Activated T-cell treated with anti-CD3 and anti-CD28 coated beads for 1 hour (primary cell): ENCODE measurements at places on chromosomes 13 and 19.

- no peak for DNase-seq
These were observed 123.9 kb downstream of the SHISA2 start for GRCh38 chr13:25927932-25928331.

GRCh38 chr19:36258028-36258875, 43.3 kb downstream of the ZNF146 start:
- DNase-seq, result no peak

- DNase-seq, result no peak
These were observed 48.2 kb downstream of the CAPN12 start for GRCh38 chr19:38695832-38696728.

DNA sequence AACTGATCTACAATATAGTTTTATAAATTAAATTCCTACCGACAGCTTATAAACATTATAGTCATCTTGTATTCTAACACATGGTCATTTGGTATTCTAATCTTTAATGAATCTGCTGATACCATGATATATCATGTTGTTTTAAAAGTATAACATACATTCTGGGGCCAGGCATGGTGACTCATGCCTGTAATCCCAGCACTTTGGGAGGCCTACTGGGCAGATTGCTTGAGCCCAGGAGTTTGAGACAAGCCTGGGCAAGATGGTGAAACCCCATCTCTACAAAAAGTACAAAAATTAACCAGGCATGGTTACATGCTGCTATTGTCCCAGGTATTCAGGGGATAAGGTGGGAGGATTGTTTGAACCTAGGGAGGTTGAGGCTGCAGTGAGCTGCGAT, 3.1 kb downstream of the ZNF383 start:
- DNase-seq, result no peak

DNA sequence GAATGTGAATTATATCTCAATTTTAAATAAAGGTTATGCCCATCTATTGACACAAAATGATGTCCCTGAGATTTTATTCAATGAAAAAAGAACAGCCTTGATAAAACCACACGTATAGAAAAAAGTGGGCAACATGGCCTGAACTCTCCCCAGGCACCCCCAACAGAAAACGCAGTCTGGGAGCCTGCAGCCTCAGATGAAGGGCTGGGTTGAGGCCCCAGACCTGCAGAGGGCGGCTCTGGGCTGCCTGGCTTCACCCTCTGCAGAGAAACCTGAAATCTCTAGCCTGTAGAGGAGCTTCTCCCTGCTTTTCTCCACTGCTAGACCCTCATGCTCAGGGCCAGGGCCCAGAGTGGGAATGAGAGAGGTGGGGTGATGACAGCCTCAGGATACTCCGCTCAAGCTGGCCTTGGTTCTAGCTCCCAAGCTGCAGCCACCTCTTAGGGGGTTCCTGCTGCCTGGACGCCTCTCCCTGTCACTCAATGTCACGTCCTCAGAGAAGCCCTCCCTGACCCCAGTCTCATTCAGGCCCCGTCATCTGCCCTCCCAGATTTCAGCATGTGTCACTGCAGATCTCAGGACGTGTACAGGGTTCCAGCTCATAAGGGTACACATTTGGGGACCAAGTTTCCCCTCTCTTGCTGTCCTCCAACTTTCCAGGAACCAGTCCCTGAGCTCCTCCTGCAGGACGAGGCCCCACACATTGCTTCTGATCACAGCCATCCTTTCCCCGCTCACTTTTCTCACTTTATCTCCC, 1.8 kb downstream of the MBD3 start:
- no peak for DNase-seq

- DNase-seq, result no peak
These were observed 15.3 kb upstream of the SULT2A1 start for GRCh38 chr19:47901370-47901769.

DNA sequence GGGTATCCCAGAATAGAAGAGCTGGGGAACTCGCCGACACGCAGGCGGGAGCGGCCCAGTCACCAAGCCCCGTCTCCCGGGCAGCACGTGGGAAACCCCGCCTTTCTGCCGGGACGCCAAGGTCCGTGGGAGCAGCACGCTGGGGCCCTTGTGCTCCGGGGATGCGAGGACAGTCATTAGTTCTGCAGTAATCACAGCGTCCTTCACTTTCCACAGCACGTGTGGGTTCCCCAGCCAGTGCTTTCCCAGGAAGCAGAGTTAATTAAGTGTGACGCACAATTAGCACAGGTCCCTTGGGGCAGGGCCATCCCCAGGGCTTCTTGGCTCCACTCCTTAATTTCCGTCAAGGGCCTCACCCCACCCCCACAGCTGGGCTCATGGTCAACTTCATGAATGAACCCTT, 64.3 kb upstream of the C13orf46 start:
- DNase-seq, result no peak

- no peak for DNase-seq
These were observed 51.7 kb downstream of the SLC7A9 start for GRCh38 chr19:32817569-32818476.

GRCh38 chr13:72127031-72127430, 260.0 kb upstream of the DACH1 start:
- DNase-seq, result no peak

DNA sequence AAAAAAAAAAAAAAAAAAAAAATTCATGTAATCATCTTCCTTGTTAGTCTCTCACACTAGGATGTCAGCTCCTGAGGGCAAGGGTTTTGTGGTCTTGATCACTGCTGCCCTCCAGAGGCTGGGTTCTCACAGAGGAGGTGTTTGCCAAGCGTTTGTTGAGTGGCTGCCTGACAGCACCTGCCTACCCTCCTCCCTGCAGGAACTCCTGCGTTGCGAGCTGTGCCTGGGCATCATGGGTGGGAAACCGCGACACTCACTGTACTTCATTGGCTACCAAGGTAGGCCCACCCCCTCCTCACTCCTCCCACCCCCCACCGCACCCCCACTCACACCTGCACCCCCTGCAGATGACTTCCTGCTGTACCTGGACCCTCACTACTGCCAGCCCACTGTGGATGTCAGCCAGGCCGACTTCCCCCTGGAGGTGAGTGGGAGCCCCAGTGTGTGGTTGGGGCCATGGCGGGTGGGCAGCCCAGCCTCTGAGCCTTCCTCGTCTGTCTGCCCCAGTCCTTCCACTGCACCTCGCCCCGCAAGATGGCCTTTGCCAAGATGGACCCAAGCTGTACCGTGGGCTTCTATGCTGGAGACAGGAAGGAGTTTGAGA, 8.1 kb downstream of the ATG4D start:
- DNase-seq, result no peak

DNA sequence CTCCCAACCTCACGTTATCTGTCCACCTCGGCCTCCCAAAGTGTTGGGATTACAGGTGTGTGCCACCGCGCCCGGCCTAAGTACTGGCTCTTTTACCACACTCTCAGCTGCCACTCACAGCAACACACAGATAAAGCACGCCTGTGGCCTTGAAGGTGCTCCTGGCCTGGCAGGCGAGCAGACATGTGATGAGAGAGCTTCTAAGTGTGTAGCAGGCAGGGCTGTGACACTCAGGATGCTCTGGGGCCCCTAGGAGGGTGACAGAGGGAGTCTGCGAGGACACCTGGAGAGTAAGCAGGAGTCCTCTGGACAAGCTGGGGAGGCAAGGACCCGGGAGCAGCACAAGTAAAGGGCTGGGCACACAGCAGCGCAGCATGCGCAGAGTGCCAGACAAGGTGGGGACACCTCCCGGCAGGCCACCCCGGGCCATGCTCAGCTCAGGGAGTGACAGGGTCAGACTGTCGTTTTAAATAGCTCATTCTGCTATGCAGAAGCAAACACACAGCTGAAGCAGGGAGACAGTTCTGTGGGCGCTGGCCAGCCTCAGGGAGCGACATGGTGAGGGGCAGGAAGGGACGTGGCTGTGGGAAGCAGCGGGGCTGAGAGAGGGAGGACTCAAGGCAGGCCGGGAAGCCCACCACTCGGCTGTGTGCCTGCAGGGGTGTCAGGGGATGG, 26.5 kb downstream of the MED26 start:
- no peak for DNase-seq

DNA sequence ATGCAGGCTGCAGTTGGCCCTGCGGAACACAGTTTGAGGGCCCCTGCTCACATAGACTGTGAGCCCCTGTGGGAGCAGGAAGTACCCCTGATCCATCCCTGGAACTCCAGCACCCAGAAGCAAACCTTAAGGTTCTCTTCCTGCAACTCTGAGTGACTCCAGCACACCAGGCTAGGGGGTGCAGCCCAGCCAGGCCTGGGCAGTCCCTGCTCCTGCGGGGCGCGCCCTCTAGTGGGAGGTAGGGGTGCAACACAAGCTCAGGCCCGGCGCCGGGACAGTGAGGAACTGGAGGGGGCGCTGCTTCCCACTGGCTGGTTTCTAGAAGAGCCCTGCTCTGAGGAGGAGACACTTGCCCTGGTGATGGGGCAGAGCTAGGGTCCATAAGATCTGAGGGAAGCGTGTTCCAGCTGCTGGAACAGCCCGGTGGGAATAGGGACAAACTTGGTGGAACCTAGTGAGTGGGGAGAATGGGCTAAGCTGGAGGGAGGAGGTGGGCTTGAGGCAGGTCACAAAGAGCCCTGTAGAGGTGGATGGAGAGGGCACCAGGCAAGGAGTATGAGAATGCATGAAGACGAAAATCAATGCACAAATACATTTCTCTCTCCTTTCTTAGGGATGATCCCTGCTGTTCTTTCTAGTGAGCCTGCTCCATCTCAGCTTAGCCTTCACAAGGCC, 5.0 kb downstream of the ZSCAN5A start:
- peak; percentile 35 for DNase-seq

- DNase-seq, result no peak
These were observed 438.9 kb downstream of the KLF12 start for GRCh38 chr13:73695325-73695724.

GRCh38 chr13:25981060-25981459, 70.8 kb downstream of the SHISA2 start:
- no peak for DNase-seq

GRCh38 chr13:41722684-41723535, 238.0 kb downstream of the VWA8 start:
- DNase-seq, result no peak

- DNase-seq, result no peak
These were observed 35.6 kb upstream of the SPATA13 start for GRCh38 chr13:24124789-24125476.

DNA sequence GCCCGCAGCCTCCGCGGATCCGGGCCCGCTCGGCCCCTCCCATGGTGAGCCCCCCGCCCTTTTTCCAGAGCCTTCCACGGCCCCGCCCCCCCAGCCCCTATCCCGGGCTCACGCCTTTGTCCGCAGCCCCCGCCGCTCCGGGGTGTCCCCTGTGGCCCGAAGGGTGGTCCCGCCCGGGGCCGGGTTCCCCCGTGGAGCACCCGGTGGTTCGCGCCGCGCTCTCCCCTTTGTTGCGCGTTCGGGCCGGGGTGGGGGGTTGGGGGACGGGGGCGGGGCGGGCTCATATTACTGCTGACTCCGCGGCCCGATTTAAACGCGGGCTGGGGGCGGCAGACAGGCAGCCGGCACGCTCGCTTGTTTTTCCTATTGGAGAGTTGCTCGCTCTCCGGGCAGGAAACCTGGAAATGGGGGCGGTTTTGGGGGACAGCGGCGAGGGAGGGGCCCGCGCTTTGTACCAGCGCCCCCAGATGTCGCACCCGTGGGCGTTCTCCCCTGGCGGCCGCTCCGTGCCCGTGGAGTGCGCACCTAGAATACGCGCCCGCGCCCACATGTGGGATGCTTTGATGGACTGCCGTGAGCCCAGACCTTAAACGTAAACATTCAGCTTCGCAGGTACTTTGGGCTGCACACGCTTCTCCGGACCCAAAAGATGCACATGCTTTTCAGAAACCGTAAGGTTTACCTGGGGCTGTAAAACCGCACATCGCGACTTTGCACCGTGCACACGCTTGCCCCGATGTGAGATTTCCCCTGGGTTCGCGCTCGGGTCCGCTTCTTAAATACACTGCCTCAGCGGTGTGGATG, 699 bp downstream of the PTOV1 start:
- peak; percentile 24 for DNase-seq

- DNase-seq, result no peak
These were observed 108.3 kb upstream of the FRY start for GRCh38 chr13:31923134-31923763.

- DNase-seq, result no peak
These were observed 51.8 kb upstream of the GPI start for GRCh38 chr19:34313188-34313587.

DNA sequence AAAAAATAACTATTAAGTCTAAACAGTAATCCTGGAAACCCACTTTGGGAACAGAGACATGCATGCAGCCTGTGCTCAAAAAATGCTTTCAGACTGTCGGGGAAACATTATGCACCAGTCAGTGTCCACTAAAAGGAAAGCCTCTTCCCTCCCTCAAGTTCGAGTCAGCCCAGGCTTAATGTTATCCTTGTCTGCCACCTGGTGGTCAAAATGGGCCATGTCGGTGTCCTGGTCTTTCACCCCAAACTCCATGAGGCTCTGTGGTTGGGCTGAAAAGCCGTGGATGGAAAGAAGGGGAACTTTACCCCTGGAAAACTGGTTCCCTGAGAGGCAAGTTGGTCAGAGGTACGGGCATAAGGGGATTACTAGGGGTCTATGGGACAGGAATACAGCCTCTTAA, 88.4 kb upstream of the ZNF492 start:
- DNase-seq, result no peak

DNA sequence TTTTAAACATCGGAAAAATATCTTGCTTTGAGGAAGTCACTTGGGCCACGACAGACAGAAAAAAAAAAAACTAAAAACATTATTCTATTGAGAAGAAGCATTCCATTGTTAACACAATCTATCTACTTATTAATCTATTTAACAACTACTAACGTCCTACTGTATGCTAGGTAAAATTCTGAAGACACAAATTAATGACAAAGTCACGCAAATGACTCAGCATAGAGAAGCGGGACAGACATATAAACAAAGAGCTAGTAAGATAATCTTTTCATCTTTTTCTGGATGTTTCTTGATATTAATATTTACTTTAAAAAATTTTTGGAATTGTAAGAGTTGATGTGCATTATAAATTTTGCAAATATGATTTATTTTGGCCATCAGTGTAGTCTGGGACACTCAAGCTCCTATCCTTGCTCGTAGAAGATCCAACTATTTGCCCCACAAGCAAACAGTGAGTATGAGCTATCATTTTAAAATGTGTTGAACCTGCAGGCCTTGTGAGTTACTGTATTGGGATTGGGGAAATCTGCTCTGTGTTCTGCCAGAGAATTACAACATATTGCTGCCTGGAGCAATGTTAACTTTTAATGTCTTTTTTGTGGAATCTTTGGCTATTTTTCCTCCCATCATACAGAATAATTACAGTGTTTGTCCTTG, 109.1 kb downstream of the PCDH9 start:
- DNase-seq, result no peak

- no peak for DNase-seq
These were observed 90.2 kb upstream of the UQCRFS1 start for GRCh38 chr19:29303069-29303718.

DNA sequence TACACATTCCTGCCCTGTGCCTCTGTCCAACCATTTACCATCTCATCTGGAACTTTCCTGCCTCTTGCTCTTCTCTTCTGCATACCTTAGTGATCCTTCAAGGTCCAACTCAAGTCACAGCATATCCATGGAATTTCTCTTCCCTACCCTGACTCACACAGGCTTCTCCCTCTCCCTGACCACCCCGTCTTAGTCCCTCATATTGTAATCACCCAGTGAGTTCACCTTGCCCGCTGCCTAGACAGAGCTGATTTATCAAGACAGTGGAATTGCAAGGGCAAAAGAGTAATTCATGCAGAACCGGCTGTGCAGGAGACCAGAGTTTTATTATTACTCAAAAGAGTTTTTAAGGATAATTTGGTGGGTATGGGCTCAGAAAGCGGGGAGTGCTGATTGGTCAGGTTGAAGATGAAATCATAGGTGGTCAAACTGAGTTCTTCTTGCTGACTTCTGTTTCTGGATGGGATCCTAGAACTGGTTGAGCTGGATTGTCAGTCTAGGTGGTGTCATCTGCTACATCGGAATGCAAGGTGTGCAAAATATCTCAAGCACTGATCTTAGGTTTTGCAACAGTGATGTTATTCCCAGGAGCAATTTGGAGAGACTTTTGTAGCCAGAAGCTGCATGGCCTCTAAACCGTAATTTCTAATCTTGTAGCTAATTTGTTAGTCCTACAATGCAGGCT, 67.2 kb downstream of the HSPH1 start:
- no peak for DNase-seq
